Adrenal gland (tissue), 19 donors: ENCODE measurements at places on chromosomes 6 and 20. TPM values are rescaled to one million over a fixed set of nuclear protein-coding genes. Genes with fewer than 3 reads are reported as not detected.

The LY6G6C gene
- not detected for total RNA-seq

The FGD2 gene
- 24.0 TPM for total RNA-seq

GRCh38 chr6:153849072-153849779, 189.8 kb upstream of the OPRM1 start:
- H3K27ac ChIP-seq, result no peak overlapping the region
- H3K4me3 ChIP-seq, result no peak overlapping the region
- DNase-seq, result no peak
- no peaks in the 10 kb centered on the region for H3K27me3 ChIP-seq

DNA sequence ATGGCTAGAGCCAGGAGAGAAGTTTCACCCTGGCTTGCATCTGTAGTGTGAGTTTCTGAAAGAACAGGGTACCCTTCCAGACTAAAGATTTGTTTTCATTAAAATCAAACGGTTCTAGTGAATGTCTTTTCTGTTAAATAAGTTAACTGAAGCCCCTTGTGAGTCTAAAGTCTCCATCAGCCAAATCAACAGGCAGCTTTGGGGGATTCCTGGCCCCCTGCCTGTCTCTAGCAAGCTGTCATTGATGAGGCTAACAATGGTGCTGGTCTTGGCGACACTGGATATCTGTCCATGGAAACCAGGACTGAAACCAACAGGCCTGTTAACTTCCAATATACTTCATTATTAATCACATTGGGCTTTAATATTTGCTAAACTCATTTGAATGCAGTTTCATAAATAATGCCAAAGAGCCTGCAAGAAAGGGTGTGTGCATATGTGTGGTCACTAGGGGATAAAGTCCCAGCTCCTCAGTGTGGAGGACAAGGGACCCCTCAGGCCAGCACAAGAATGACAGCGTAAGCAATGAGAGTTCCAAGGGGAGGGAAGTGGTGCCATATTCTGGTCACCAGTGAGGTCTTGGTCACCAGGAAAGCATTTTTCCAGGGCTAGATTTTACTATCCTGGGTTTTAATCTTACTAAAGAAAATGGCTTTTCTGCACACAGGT, 9.1 kb upstream of the RNF182 start:
- H3K4me1 ChIP-seq, result no peaks in the 10 kb centered on the region
- no peaks in the 10 kb centered on the region for H3K36me3 ChIP-seq
- H3K27ac ChIP-seq, result no peak overlapping the region
- H3K4me3 ChIP-seq, result no peak overlapping the region
- H3K27me3 ChIP-seq, result peaks cover 13% of the 10 kb centered on the region
- no peak for DNase-seq

GRCh38 chr6:147653631-147654030, 145.1 kb downstream of the SAMD5 start:
- no peak overlapping the region for H3K4me3 ChIP-seq
- H3K27me3 ChIP-seq, result no peaks in the 10 kb centered on the region
- H3K4me1 ChIP-seq, result no peaks in the 10 kb centered on the region
- DNase-seq, result no peak
- no peak overlapping the region for H3K27ac ChIP-seq

- H3K4me1 ChIP-seq, result no peaks in the 10 kb centered on the region
- H3K27me3 ChIP-seq, result no peaks in the 10 kb centered on the region
- H3K27ac ChIP-seq, result no peak overlapping the region
Observed at GRCh38 chr20:33945391-33946081, 48.2 kb upstream of the RALY start.

DNA sequence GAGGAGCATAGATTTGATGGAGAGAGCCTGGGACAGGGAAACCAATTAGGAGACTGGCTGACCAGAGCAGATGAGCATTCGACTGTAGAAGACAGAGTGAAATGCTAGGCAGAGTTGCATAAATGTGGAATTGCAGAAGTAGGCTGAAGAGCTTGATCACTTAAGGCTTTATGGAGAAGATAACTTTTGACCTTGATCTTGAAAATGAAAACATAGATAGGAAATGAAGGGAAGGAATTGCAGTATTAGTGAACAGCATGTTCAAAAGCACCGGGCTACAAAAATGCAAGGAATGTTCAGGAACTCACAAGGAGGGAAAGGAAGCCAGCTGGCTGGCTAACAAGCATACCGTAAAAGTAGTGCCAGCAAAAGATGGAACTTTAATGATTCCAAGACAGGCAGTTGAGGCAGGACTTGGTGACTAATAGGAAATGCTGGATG, 20.5 kb upstream of the LTV1 start:
- H3K27ac ChIP-seq, result no peak overlapping the region
- no peaks in the 10 kb centered on the region for H3K27me3 ChIP-seq
- DNase-seq, result peak; percentile 51
- H3K36me3 ChIP-seq, result no peaks in the 10 kb centered on the region
- peaks cover 14% of the 10 kb centered on the region for H3K4me1 ChIP-seq
- no peak overlapping the region for H3K4me3 ChIP-seq

DNA sequence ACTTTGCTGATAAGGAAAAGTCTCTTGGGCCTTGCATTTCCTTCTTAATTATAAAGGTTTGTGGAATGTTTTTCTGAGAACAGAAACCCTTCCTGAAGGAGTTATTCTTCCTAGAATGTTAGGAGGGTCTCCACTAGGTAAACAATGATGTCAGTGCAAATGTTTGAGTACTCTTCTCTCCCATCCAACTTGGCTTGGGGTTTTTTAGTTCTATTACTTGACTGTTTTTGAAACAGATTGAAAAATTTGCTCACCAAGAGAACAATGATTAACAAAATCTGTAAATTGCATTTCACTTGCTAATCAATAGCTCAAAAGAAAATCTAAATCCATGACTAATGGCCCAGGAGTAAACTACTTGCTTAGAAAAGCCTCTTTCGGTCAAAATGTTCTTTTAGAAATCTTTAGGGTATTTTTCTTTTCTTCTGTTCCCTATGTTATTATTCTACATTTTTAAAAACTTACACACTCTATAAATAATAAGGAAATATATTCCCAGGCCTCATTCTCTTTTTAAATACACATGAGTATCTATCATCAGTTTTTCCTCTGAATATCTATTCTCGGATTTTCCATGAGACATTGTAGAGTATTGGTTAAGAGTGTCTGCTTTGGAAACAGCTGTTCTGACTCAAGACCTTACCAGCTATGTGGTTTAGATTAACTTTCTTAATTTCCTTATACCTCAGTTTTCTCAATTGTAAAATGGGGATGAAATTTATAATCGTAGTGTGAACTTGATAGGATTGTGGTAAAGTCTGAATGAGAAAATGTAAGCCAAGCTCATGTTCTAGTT, 234.2 kb upstream of the CITED2 start:
- no peak for DNase-seq
- no peaks in the 10 kb centered on the region for H3K36me3 ChIP-seq
- no peak overlapping the region for H3K4me3 ChIP-seq

DNA sequence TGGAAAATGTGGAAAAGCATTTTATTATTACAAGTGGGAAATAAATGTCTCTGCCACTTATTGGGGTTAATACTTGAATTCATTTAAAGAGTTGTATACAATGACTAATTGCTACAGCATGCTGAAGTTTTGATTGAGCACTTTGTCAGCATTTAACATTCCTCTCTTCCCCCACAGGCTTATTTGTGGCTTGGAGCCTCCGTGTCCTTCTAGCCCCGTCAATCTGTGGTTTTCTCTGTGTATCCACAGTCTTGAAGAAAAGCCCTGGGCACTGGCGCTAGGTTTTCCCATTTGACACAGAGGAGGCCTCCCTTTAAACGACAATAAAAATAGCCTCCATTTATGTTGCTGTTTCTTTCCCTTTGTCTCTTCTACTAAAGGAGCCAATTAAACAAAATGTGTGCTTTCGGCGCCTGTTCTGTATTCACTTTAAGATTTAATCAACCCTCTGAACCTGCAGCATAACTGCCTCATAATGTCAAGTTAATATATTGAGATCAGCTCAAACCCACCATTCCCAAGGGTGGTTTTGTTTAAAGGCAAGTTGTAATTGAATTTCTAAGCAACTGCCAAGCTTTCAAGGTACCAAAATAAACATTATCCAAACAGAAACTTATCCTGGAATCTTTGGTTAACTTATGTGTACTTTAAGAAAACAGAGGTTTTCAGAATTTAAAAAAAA, 326.6 kb upstream of the RNF24 start:
- H3K36me3 ChIP-seq, result no peaks in the 10 kb centered on the region
- H3K4me3 ChIP-seq, result no peak overlapping the region
- H3K27ac ChIP-seq, result no peak overlapping the region
- peaks cover 7% of the 10 kb centered on the region for H3K27me3 ChIP-seq
- no peak for DNase-seq

- no peaks in the 10 kb centered on the region for H3K36me3 ChIP-seq
- H3K4me3 ChIP-seq, result no peak overlapping the region
- H3K4me1 ChIP-seq, result no peaks in the 10 kb centered on the region
- H3K27me3 ChIP-seq, result no peaks in the 10 kb centered on the region
Observed at GRCh38 chr6:87220997-87221396, 65.6 kb downstream of the ZNF292 start.

DNA sequence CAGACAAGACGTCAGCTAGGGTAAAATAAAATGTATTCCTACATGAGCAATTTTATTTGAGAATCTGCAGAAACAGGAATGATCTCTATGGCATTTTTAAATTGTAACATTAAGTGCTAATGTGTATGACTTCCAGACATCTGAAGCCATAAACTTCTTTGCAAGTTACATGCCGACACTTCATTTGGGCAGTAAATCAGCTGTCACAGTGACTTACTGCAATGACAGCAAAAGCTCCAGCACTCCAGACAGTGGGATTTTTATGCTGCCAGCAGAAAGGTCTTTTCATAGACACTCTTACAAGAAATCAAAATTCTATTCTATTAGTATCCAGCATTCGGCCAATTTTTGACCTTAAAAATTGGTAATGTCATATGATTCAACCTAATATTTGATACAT, 156.3 kb upstream of the SNX9 start:
- no peak overlapping the region for H3K4me3 ChIP-seq
- no peaks in the 10 kb centered on the region for H3K36me3 ChIP-seq
- no peak for DNase-seq
- H3K27ac ChIP-seq, result no peak overlapping the region
- no peaks in the 10 kb centered on the region for H3K27me3 ChIP-seq

GRCh38 chr6:27136077-27136644, 111.3 kb upstream of the PRSS16 start:
- no peaks in the 10 kb centered on the region for H3K36me3 ChIP-seq
- DNase-seq, result no peak

GRCh38 chr6:11770546-11771466, 7.8 kb downstream of the ADTRP start:
- H3K36me3 ChIP-seq, result no peaks in the 10 kb centered on the region
- DNase-seq, result peak; percentile 72
- no peaks in the 10 kb centered on the region for H3K27me3 ChIP-seq
- peak overlapping the region; percentile 71 for H3K27ac ChIP-seq
- peaks cover 20% of the 10 kb centered on the region for H3K4me1 ChIP-seq

DNA sequence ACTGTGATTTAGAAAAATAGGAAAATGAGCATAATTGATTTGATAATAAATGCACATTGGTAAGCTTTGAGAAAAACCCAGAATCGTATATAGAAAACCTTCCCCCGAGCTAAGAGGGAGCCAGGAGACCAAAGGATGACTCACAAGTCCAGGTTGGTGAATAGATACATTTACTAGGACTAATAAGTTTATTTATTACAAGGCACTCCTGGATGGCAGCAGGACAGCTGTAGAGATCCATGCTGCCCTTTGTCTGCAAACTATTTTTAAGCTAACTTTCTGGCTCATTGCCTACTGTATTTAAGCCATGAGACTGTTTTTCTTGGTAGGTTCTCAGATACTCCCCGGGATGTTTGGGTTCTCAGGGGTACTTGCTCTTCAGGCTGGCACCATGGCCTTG, 13.4 kb downstream of the CASP8AP2 start:
- H3K4me3 ChIP-seq, result no peak overlapping the region
- H3K27ac ChIP-seq, result no peak overlapping the region
- peaks cover 12% of the 10 kb centered on the region for H3K4me1 ChIP-seq
- no peaks in the 10 kb centered on the region for H3K27me3 ChIP-seq
- no peaks in the 10 kb centered on the region for H3K36me3 ChIP-seq
- no peak for DNase-seq

DNA sequence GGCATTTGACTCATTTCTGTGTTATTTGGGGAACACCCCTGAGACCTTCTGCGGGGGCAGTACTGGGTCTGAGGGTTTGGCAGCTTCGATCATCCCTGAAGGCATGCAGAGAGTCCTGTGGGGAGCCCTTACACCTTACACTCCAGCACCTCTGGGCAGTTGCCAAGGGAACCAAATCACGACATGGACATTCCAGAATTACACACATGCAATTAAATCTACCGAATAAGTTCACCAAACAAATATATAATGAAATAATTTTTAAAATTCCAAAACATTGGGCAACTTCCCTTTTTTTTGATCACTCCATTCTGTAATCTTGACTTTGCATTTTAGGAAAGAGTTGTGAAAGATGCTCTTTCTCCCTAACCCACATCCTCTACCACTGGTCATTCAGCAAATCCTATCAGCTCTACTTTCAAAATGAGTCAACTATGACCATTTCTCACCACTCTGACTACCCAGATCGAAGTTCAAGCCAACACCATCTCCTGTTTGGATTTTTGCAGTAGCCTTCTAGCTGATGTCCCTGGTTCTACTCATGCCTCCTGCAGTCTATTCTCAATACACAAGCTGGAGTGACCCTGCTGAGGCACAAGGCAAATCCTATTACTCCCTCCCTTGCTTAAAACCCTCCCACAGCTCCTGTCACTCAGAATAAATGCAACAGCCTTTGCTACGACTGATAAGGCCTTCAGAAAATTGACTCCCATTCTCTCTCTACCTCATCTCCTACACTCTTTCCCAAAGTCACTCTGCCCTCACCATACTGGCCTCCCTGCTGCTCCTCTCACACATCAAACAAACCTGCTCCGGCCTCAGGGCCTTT, 533.3 kb downstream of the HACE1 start:
- DNase-seq, result peak; percentile 3
- peaks cover 8% of the 10 kb centered on the region for H3K4me1 ChIP-seq
- H3K36me3 ChIP-seq, result no peaks in the 10 kb centered on the region
- no peak overlapping the region for H3K4me3 ChIP-seq
- no peak overlapping the region for H3K27ac ChIP-seq

DNA sequence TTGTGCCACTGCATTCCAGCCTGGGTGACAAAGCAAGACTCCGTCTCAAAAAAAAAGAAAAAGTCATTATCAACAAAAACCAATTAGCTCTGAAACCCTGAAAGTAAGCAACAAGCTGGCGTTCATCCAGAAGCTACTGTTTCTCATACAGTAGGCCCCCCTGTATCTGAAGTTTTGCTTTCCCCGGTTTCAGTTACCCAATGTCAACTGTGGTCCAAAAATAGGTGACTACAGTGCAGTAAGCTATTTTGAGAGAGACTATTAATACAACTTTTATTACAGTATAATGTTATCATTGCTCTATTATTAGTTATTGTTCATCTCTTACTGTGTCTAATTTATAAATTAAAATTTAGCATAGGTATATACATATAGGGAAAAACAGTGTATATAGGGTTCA, 135.1 kb downstream of the KIF16B start:
- H3K27me3 ChIP-seq, result no peaks in the 10 kb centered on the region
- H3K4me3 ChIP-seq, result no peak overlapping the region
- DNase-seq, result no peak
- no peak overlapping the region for H3K27ac ChIP-seq
- no peaks in the 10 kb centered on the region for H3K4me1 ChIP-seq
- H3K36me3 ChIP-seq, result no peaks in the 10 kb centered on the region
